ENCODE measurements at places on chromosomes 4 and X.
A peak's percentile ranks its signal among the peaks of the same experiment; 100 is the strongest.

DNA sequence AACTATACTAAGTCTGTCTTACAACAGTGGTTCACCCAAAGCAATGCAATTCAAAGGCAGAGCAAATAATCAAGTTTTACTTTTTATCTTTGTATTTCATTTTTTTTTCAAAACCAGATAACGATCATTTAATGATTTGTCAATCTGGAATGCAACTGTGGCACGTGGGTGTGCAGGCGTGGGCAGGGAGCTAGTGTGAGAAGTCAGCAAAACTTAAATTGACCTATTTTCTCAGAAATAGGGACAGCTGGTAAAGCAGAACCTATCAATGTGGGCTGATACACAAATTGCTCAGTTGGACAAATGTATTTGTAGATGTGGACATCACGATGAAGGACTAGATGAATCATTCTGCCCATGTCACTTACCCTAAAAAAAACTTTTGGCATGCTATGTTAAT is 105.6 kb downstream of the CBLL2 start:
- DNase-seq = no peak

DNA sequence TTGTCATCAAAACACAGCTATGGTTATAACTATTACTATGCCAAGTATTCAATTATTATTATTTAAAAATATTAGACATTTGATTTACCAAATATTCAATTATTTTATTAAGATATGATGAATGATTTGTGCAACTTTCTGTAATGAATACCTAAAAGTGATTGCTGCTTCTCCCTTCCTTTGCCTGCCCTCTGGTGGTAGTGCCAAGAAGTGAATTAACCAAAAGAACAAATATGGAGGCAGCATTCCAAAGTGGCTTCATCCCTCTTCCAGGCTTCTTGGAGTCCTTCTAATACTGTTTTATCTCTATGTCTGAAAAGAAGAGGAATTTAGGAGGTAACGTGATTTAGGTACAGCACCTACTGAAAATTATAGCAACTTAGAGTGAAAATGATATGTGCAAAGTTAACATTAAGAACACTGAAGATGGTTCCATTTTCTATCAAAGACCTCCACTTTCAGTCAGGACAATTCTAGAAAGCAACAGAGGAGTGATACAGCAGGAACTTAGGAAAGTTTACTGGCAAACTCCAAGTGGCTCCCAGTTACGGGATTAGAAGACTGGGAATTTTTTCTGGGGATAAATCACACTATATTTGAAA is 43.0 kb downstream of the ENPEP start:
- DNase-seq = no peak

- DNase-seq = peak; percentile 35
These were observed 18.4 kb upstream of the LDB2 start for GRCh38 chr4:16916719-16917337.

DNA sequence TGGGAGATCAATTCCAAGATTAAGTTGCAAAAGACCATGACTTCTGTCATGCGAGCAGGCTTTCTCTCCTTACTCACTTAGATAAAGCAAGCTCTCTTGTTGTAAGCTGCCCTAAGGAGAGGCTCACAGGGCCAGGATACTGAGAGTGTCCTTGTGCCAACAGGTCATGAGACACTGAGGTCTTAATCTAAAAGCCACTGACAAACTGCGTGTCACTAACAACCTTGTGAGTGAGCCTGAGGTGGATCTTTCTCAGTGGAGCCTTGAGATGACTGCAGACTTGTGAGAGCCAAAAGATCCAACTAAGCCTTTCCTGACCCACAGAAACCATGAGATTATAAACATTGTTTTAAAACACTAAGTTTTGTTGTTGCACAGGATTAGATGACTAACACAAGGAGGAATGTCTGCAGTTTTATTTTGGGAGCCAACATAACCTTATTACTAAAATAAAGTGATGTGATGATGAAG is 170.5 kb downstream of the SLC39A8 start:
- no peak for DNase-seq

- no peak for DNase-seq
These were observed 103.2 kb downstream of the ANXA3 start for GRCh38 chr4:78654807-78655206.

GRCh38 chr4:63123441-63123840 is 1285.8 kb downstream of the TECRL start:
- DNase-seq = no peak

- DNase-seq = no peak
These were observed 445.2 kb upstream of the ZFP42 start for GRCh38 chr4:187550256-187550950.

DNA sequence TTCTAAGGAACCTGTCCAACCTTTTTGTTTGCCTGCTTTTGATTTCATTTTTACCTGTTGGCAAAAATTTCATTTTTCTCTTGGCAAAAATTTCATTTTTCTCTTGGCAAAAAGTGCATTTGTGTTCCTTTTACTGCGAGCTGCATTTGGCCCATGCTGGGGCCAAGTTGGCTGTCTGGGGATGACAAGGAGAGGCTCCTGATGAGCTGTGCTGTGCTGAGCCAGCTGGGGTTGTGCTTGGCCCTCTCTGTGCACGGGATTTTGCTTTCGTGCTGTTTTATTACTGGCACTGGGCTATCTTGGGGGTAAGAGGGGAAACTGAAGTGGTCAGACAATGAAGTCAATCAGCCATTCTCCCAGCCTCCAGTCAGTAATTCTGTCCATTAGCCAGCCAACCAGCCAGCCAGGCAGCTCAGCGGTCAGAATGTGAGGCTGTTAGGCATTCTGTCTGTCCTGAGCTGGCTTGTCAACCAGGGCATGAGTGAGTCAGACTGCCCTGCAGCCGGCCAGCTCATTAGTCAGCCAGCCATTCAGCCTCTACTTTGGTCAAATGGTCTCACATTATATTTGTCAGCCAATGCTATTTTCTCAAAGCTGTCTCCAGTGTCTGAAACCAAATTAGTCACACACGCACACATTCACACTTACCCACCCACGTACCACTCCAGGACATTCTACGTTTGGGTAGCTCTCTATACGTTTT is 56.9 kb upstream of the PRPS1 start:
- no peak for DNase-seq

DNA sequence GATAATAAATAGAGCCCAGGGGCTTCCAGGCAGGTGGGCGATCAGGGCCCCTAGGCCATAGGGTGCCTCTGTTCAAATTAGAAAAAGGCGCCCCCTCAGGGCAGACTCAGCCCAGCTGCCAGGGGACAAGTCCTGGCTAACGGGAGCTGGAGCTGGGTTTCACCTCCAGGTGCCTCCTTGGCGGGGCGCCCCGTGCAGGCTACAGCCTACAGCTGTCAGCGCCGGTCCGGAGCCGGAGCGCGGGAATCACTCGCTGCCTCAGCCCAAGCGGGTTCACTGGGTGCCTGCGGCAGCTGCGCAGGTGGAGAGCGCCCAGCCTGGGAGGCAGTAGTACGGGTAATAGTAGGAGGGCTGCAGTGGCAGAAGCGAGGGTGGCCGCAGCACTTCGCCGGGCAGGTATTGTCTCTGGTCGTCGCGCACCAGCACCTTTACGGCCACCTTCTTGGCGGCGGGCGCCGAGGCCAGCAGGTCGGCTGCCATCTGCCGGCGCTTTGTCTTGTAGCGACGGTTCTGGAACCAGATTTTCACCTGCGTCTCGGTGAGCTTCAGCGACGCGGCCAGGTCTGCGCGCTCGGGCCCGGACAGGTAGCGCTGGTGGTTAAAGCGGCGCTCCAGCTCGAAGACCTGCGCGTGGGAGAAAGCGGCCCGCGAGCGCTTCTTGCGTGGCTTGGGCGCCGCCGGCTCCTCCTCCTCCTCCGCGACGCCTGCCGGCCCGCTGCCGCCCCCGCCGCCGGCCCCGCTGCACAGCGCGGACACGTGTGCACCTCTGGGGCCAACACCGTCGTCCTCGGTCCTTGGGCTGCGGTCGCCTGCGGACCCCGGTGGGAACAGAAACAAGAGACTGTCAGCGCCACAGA is 2.4 kb downstream of the NKX3-2 start:
- no peak for DNase-seq

DNA sequence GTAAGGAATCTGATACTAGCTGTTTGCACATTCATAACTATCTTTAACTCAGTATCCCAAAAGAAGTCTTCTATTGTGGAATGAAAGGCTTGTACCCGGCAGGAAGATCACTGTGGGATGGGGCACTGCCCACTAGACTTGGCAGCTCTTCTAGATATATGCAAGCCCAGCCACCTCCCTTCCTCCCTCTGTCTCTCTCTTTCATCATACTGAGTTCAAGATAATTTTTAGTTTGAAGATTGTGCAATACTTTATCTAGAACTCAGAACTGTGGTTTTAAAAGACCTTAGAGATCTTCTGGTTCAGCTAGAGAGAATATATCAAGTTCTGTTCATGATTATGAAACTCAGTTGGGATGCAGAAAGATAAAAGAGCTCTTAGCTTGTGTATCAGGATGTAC is 22.5 kb upstream of the GPR34 start:
- DNase-seq = no peak
